ENCODE measurements at places on chromosomes 16 and 17. TPM values are rescaled to one million over a fixed set of nuclear protein-coding genes. Genes with fewer than 3 reads are reported as not detected.

GRCh38 chr16:85872734-85873133 lies 26.2 kb upstream of the IRF8 start:
- H3K4me3 ChIP-seq, result no peak overlapping the region
- H3K27ac ChIP-seq, result no peak overlapping the region
- peaks cover 34% of the 10 kb centered on the region for H3K4me1 ChIP-seq
- H3K36me3 ChIP-seq, result peaks cover 3% of the 10 kb centered on the region
- no peak for DNase-seq
- peaks cover 72% of the 10 kb centered on the region for H3K27me3 ChIP-seq

- no peak overlapping the region for H3K4me3 ChIP-seq
- H3K27ac ChIP-seq, result no peak overlapping the region
- H3K36me3 ChIP-seq, result no peaks in the 10 kb centered on the region
- no peak for DNase-seq
Measured at GRCh38 chr17:206941-207560, 25.6 kb upstream of the DOC2B start.

- no peak overlapping the region for H3K27ac ChIP-seq
- H3K4me3 ChIP-seq, result no peak overlapping the region
- H3K27me3 ChIP-seq, result peaks cover 19% of the 10 kb centered on the region
- no peak for DNase-seq
Measured at GRCh38 chr16:48136547-48137360, 19.0 kb downstream of the ABCC12 start.

DNA sequence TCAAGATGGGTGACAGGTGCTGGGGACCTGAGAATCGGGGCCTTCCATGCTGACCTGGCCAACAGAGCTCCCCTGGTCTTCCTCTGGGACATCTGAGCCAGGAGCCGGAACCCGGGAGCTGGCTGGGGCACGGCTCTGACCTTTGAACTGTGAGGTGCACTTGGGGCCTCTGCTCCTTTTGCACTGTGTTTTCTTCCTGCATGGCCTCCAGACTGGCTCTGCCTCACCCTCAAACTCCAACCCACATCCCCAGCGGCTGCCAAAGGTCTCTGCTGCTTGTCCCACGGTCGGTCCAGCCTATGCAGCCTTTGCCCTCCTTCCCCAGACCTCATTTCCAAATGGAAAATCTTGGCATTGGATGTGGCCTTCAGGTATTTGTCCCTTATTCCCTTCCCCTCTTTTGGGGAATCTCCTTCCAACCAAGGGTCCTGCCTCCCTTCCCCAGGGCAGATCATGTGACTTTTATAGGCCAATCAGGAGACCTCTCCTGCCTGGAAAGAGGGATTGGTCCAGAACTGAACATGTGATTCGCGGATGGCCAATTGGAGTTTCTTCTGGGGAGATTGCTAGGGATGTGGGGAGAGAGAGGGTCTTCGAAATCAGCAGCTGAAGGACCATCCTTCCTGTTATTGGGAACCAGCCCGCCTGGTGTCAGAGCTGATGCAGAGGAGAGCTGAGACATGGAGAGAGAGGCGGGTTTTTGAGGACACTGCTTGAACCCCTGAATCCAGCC lies 117.9 kb downstream of the CYLD start:
- H3K27ac ChIP-seq, result no peak overlapping the region
- no peak overlapping the region for H3K4me3 ChIP-seq
- no peaks in the 10 kb centered on the region for H3K36me3 ChIP-seq
- H3K27me3 ChIP-seq, result no peaks in the 10 kb centered on the region
- no peaks in the 10 kb centered on the region for H3K4me1 ChIP-seq
- no peak for DNase-seq

GRCh38 chr17:63325808-63326207 lies 120.3 kb downstream of the CYB561 start:
- peak overlapping the region; percentile 50 for H3K27ac ChIP-seq
- no peaks in the 10 kb centered on the region for H3K4me1 ChIP-seq
- DNase-seq, result no peak
- no peaks in the 10 kb centered on the region for H3K27me3 ChIP-seq
- no peak overlapping the region for H3K4me3 ChIP-seq

DNA sequence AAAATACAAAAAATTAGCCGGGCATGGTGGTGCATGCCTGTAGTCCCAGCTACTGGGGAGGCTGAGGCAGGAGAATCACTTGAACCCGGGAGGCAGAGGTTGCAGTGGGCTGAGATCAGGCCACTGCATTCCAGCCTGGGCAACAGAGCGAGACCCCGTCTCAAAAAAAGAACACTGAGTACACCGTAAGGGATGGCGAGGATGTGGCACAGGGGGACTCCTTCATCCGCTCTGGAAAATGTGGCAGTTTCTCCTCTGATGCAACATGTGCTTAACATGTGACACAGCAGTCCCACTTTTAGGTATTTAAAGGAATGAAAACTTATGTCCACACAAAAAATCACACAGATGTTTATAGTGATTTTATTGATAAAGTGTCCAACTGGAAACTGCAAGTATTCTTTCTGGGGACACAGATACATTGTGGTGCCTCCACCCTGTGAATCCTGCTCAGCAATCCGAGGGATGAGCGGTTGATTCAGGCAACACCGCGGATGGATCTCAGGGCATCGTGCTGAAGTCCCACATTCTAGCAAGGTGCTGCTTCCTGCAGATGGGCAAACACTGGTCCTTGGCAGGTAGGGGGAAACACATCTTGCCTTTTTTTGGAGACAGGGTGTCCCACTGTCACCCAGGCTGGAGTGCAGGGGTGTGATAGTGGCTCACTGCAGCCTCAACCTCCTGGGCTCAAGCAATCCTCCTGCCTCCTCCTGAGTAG lies 3.5 kb upstream of the C16orf95 start:
- DNase-seq, result no peak
- H3K4me1 ChIP-seq, result peaks cover 24% of the 10 kb centered on the region
- H3K36me3 ChIP-seq, result peaks cover 6% of the 10 kb centered on the region
- H3K4me3 ChIP-seq, result no peak overlapping the region

DNA sequence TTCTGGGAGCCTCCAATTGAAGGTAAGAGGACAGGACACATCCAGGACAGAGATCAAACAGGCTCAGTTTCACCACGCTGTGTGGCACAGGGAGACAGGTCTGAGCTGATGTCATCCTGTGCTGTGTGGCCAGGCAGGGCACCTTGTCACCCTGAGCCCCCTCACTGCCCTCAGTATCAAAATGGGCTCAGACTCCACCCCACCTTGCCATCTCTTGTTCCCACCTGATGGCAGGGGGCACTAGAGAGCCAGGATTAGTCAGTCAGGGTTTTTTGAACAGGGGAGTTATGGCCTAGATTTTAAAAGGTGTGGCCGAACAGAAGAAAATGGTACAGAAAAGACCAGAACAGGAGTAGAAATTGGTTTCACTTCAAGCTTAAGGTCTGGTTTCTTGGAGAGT lies 2.6 kb downstream of the KAT2A start:
- H3K4me3 ChIP-seq, result peak overlapping the region; percentile 8
- peaks cover 39% of the 10 kb centered on the region for H3K4me1 ChIP-seq
- DNase-seq, result peak; percentile 65
- no peak overlapping the region for H3K27ac ChIP-seq
- H3K36me3 ChIP-seq, result no peaks in the 10 kb centered on the region

DNA sequence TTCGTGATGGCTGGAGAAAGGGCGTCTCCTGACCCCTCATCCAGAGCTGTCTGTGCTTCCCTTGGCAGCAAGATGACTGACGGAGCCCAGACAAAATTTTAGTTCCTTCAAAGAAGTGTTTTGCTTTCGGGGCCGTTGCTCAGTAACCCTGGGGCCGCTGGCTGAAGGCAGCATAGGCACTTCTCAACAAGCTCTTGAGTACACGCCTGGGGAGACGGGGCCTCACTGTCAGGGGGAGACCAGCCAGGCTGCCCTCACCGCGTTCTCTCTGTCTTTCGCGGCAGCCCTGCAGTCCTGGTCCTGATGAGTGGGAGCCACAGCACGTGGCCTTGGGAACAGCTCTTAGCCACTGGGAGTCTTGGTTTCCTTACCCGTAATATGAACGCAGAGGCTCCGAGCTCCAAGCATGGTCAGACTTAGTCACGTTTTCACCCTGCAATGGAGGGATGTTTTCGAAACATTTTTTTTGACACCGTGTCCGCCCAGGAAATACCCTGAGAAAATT lies 86.0 kb downstream of the IRF8 start:
- H3K27ac ChIP-seq, result peak overlapping the region; percentile 22
- peak overlapping the region; percentile 45 for H3K4me3 ChIP-seq
- DNase-seq, result no peak

GRCh38 chr16:3089717-3090592 lies 9.1 kb downstream of the ZSCAN10 start:
- H3K36me3 ChIP-seq, result peaks cover under 1% of the 10 kb centered on the region
- DNase-seq, result no peak
- H3K27me3 ChIP-seq, result no peaks in the 10 kb centered on the region
- peaks cover 50% of the 10 kb centered on the region for H3K4me1 ChIP-seq
- H3K4me3 ChIP-seq, result no peak overlapping the region

- no peak overlapping the region for H3K4me3 ChIP-seq
- H3K4me1 ChIP-seq, result no peaks in the 10 kb centered on the region
- no peak overlapping the region for H3K27ac ChIP-seq
- DNase-seq, result no peak
- no peaks in the 10 kb centered on the region for H3K36me3 ChIP-seq
- no peaks in the 10 kb centered on the region for H3K27me3 ChIP-seq
Measured at GRCh38 chr16:81136390-81137335, 40.5 kb upstream of the GCSH start.

Gene FBXW10
- 0.07 TPM for total RNA-seq
